ENCODE measurements at places on chromosomes 3 and 15. TPM values are rescaled to one million over a fixed set of nuclear protein-coding genes. Genes with fewer than 3 reads are reported as not detected.

GRCh38 chr3:94156626-94157025, 93.8 kb downstream of the NSUN3 start:
- DNase-seq: no peak

- no peak for DNase-seq
Observed at GRCh38 chr3:181847276-181847675, 135.6 kb downstream of the SOX2 start.

The RLBP1 gene
- polyA plus RNA-seq: 0.05 TPM

The ESYT3 gene
- 4.4 TPM for polyA plus RNA-seq

The ANKRD34C gene
- 0.02 TPM for polyA plus RNA-seq
